ENCODE measurements at places on chromosomes 1 and 21. TPM values are rescaled to one million over a fixed set of nuclear protein-coding genes. Genes with fewer than 3 reads are reported as not detected.

DNA sequence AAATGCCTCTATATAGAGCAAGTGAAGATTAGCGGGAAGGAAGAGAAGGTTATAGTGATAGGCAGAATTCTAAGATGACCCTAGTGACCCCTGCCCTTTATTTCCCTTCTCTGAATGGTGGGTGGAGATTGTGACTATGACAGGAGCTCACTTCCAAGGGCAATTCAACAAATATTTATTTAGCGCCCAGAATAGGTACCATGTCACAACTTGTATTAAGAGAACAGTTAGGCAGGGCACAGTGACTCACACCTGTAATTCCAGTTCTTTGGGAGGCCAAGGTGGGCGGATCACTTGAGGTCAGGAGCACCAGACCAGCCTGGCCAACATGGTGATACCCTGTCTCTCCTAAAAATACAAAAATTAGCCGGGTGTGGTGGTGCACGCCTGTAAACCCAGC lies 236.0 kb upstream of the POGK start:
- no peaks in the 10 kb centered on the region for H3K4me1 ChIP-seq
- H3K4me3 ChIP-seq: no peak overlapping the region
- H3K36me3 ChIP-seq: no peaks in the 10 kb centered on the region
- H3K27ac ChIP-seq: no peak overlapping the region

DNA sequence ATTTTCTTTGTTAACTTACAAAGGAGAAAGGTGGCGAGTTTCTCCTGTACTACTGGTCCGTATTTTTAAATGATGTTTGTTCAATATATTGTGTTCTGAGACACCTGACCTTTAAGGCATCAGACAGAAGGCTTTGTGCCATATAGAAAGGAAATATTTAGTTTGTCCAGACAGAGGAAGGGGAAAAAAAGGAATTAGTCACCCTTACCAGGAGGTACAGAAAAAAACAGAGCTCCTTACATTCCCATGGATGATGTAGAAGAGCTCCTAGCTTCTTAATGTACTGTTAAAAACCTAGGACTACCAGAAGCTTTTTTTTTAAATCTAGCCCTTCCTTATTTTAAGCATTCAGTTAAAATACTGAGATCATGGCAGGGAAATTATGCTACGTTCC lies 12.4 kb upstream of the PODN start:
- no peaks in the 10 kb centered on the region for H3K27me3 ChIP-seq
- H3K36me3 ChIP-seq: peaks cover 40% of the 10 kb centered on the region
- H3K4me3 ChIP-seq: no peak overlapping the region
- DNase-seq: no peak
- no peak overlapping the region for H3K27ac ChIP-seq

DNA sequence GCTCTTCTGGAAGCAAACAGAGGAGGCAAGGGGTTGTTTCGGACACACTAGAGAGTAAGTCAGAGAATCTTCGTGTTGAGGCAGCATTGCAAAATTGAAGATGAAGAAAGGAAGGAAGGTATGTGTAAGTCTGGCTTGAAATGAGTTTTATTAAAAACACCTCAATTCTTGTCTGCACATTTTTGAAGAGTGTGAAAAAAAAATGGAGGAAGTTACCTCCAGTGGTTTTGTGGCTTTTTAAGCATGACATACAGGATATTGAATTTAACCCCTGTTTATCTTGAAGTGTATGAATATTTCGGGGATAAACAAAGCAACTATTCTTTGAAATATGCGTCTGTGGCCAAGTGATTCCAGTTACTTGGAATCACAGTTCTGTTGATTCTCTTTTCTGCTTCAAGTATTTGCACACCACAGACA lies 203.2 kb upstream of the SGIP1 start:
- H3K4me3 ChIP-seq: peak overlapping the region; percentile 98
- no peaks in the 10 kb centered on the region for H3K27me3 ChIP-seq
- H3K4me1 ChIP-seq: peaks cover 46% of the 10 kb centered on the region
- DNase-seq: no peak
- H3K27ac ChIP-seq: peak overlapping the region; percentile 93

DNA sequence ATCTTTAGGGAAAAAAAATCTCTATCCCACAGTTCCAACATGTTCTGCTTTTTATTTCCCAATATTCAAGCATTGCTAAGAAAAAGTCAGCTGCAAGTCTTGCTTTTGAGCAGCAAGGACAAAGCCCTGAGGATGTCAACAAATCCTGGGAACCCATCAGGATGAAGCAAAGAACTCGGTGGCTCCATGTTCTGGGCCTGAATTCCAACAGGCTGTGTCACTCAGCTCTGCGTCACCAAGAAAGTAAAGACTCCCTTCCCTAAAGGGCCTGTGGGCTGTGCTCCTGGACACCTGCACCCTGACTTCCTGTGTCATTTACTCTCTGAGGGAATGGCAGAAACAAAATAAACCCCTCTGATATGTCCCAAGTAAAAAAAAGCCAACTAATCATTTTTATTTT lies 95.5 kb downstream of the TIAM1 start:
- H3K27me3 ChIP-seq: no peaks in the 10 kb centered on the region
- peaks cover 43% of the 10 kb centered on the region for H3K36me3 ChIP-seq
- no peak for DNase-seq
- no peak overlapping the region for H3K27ac ChIP-seq
- no peak overlapping the region for H3K4me3 ChIP-seq

The KRTAP19-1 gene
- total RNA-seq: not detected

- H3K27ac ChIP-seq: no peak overlapping the region
- peaks cover 7% of the 10 kb centered on the region for H3K4me1 ChIP-seq
- no peaks in the 10 kb centered on the region for H3K36me3 ChIP-seq
- no peak overlapping the region for H3K4me3 ChIP-seq
- no peak for DNase-seq
Measured at GRCh38 chr1:85322655-85323054, 46.2 kb upstream of the BCL10 start.

- peaks cover 72% of the 10 kb centered on the region for H3K4me1 ChIP-seq
- peak overlapping the region; percentile 70 for H3K27ac ChIP-seq
- peak; percentile 89 for DNase-seq
- H3K4me3 ChIP-seq: peak overlapping the region; percentile 12
Measured at GRCh38 chr21:42193131-42193671, 25.7 kb upstream of the ABCG1 start.

DNA sequence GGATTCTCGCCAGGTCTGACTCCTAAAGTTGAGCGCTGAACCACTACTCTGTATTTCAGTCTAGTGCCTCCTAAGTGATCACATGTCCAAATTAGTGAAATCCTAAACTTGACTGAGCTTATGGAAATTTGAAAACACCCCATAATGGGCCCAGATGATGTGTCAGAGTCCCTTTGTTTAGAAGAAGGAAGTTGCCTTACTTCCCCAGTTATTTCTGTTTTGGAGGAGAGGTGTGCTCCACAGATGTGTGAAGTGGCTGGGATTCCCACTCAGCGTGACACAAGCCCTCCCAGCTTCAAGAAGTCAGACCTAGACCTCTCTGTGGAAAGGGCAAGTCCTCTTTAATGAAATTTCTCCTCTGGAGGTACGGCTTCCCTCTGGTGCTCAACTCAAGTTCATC lies 188.8 kb downstream of the TTLL7 start:
- no peaks in the 10 kb centered on the region for H3K27me3 ChIP-seq
- no peak overlapping the region for H3K4me3 ChIP-seq
- no peaks in the 10 kb centered on the region for H3K36me3 ChIP-seq
- H3K4me1 ChIP-seq: no peaks in the 10 kb centered on the region
- DNase-seq: no peak
- no peak overlapping the region for H3K27ac ChIP-seq

GRCh38 chr1:225458222-225458631 lies 30.4 kb upstream of the LBR start:
- peaks cover 62% of the 10 kb centered on the region for H3K4me1 ChIP-seq
- no peaks in the 10 kb centered on the region for H3K27me3 ChIP-seq
- no peak overlapping the region for H3K4me3 ChIP-seq
- H3K27ac ChIP-seq: no peak overlapping the region
- DNase-seq: no peak

DNA sequence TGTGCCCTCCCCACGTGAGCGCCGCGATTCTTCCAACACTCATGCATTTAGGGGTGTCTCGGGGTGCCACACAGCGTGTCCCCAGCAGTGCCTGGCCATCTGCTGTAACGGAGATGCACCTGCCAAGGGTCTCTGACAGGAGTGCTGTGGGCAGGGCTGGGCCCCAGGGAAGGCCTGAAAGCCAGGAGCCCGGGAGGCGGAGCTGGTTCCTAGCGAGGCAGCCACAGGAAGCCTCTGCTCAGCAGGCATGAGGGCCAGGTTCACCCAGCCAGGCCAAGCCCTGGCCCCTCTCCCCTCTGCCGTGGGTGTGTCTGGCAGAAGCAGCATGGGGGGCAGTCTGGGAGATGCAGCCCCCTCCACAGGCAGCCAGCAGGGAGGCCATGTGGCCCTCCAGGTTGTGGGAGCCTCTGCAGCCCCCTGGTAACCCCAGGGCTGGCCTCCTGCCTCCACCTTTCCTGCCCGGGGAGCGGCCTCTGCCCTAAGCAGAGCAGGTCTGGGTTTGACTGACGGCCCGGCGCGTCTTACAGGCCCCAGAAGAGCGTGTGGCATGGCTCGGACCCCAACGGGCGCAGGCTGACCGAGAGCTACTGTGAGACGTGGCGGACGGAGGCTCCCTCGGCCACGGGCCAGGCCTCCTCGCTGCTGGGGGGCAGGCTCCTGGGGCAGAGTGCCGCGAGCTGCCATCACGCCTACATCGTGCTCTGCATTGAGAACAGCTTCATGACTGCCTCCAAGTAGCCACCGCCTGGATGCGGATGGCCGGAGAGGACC lies 30.4 kb downstream of the SLC19A1 start:
- no peaks in the 10 kb centered on the region for H3K27me3 ChIP-seq
- no peak overlapping the region for H3K4me3 ChIP-seq
- peaks cover 8% of the 10 kb centered on the region for H3K4me1 ChIP-seq
- H3K36me3 ChIP-seq: peaks cover 4% of the 10 kb centered on the region

The TMEM52 gene
- not detected for total RNA-seq

DNA sequence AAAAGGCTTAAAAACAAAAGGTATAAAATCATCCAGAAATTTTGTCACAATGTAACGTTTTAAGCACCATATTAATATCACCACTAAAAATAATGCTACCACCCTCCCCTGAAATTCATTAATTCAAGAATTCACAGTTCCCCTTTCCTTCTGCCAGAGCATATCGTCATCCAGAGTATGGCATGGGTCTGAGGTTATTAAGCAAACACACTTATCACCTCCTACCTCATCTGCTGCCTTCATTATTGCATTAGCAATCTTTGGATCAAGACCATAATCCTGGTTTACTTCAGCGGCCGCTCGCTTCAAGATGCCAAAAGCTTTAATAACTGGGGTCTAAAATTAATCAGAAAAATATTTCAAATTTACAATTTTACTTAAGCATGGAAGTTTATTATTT lies 6.2 kb downstream of the FH start:
- DNase-seq: no peak

- no peak for DNase-seq
- no peaks in the 10 kb centered on the region for H3K36me3 ChIP-seq
- H3K27me3 ChIP-seq: peaks cover 38% of the 10 kb centered on the region
- no peak overlapping the region for H3K4me3 ChIP-seq
- H3K4me1 ChIP-seq: peaks cover 5% of the 10 kb centered on the region
Measured at GRCh38 chr1:156612666-156613065, 6.5 kb upstream of the HAPLN2 start.

GRCh38 chr1:27858072-27858948 lies 14.0 kb upstream of the THEMIS2 start:
- H3K4me1 ChIP-seq: peaks cover 21% of the 10 kb centered on the region
- H3K4me3 ChIP-seq: no peak overlapping the region
- H3K27ac ChIP-seq: no peak overlapping the region
- H3K36me3 ChIP-seq: no peaks in the 10 kb centered on the region
